NCI-H187 (cell line): ENCODE measurements at places on chromosomes 5 and 9.

GRCh38 chr5:149079883-149080282, 17.0 kb upstream of the SH3TC2 start:
- DNase-seq = no peak

GRCh38 chr5:135271533-135272310, 127.3 kb downstream of the MACROH2A1 start:
- no peak for DNase-seq

DNA sequence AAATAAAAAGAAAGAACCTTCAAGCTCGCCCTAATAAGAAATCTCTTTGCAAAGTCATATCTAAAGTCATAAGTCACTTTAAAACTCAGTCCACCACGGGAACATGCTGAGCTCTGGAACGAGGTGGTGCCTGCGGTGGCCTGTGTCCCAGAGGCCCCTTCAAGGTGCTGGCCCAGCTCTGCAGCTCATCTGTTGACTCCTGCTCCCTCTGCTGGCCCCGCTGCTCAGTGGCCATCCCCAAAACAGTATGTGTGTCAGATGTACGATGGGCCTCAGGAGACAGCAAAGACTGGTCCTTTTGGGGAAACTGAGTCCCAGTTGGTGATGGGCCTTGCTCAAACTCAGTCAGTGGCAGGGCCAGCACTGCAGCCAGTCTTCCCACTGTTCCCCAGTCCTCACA, 22.8 kb upstream of the FOXB2 start:
- DNase-seq = no peak

- no peak for DNase-seq
These were observed 29.5 kb downstream of the RAI14 start for GRCh38 chr5:34685485-34686165.

DNA sequence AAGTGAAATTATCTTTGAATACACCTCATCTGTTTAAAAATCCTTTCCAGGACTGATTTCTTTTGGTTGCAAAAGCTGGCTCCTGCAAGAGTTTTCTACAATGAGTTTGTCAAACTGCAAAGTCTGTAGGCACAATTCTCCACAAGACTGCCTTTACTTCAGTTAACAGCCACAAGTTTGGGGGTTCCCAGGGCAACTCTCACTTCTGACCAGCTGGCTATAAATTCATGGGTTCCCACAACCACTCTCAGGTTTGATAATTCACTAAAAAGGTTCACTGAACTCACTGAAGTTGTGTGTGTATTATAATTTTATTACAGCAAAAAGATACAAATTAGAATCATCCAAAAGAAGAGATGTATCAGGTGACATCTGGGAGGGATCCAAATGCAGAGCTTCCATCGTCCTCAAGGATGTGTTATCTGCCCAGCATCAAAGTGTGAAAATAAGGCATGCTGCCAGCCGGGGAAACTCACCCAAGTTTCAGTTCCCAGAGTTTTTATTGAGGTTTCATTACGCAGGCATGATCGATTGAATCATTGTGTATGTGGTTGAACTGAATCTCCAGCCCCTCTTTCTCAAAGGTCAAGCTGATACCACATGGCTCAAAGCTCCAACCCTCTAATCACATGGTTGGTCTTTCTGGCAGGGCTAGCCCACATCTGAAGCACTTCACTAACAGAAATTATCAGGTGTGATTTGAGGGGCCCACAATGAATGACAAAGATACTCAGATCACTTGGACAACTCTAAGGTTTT, 19.0 kb upstream of the PSIP1 start:
- DNase-seq = no peak

DNA sequence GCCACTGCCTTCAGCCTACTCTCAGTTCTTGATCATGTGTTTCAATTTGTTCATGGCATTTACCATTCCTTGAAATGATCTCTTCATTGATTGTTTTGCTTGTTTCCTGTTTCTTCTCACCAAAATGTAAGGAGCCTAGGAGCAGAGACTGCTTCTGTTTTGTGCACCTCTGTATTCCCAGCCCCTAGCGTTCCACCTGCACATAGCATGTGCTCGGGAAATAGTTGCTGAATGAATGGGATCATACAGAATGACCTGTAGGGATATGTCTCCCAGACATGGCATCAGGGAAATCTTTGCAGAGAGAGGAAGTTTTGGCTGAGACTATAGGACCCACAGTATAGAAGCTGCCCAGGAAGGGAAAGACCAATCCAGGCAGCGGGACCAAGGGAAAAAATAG, 6.2 kb upstream of the CERCAM start:
- no peak for DNase-seq

DNA sequence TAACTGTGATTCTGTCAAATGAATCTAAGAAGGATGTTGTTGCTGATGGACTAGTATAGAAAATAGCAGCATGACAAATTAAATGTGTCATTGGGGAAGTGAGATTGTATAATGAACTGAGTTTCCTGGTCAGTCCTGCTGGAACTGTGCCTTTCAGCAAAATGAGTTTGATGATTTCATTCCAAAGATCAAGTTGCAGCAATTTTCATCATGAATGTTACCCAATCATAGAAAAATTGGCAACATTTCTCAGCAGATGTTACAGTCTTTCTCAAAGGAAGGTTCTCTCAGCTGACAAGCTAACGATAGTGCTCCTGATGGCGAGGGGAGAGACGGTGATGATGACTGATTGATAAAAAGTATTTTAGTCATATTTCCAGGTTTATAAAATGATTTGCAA, 10.7 kb downstream of the PCDHAC2 start:
- DNase-seq = no peak

DNA sequence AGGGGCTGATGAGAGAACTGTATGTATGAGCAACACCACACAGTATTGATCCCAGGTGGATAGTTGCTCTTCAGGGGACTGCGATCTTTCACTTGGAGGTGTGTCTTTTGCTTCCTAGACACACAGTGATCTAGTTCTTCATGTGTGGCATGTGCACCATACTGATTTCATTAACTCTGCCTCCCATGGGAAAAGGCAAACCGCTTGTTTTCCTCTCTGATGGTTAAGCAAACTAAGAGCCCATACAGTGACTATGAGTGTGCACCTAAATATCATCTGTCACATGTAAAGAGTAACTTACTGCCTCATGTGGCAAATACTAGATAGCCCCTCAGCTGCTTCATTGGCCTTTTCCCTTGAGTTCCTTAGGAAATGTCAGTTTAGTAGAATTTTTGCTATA, 147.3 kb downstream of the TLE4 start:
- no peak for DNase-seq

DNA sequence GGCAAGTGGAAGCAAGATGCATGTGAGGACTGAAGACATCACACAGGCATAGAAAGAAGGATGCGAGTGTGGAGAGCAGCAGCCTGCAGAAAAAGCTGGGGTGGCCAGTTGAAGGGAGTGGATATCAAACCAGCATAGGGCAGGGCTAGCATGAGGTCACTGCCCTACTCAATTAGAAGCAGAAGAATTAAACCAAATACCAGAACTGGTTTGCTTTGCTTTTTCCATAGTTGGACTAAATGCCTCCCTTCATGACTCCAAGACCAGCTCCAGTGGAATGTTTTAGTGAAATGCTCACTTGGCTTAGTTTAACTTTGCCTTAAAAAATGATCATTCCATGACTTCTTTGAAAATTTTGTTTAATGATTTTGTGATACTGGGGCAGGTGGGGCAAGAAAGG, 45.8 kb downstream of the TMEM167A start:
- no peak for DNase-seq

- no peak for DNase-seq
These were observed 84.1 kb downstream of the FEM1C start for GRCh38 chr5:115460472-115460871.

- no peak for DNase-seq
These were observed 480.6 kb downstream of the NR2F1-AS1 start for GRCh38 chr5:93100428-93100827.

- no peak for DNase-seq
These were observed 117.1 kb downstream of the LHX2 start for GRCh38 chr9:124128568-124129166.

GRCh38 chr5:88746438-88746882, 136.5 kb downstream of the MEF2C start:
- DNase-seq = no peak

DNA sequence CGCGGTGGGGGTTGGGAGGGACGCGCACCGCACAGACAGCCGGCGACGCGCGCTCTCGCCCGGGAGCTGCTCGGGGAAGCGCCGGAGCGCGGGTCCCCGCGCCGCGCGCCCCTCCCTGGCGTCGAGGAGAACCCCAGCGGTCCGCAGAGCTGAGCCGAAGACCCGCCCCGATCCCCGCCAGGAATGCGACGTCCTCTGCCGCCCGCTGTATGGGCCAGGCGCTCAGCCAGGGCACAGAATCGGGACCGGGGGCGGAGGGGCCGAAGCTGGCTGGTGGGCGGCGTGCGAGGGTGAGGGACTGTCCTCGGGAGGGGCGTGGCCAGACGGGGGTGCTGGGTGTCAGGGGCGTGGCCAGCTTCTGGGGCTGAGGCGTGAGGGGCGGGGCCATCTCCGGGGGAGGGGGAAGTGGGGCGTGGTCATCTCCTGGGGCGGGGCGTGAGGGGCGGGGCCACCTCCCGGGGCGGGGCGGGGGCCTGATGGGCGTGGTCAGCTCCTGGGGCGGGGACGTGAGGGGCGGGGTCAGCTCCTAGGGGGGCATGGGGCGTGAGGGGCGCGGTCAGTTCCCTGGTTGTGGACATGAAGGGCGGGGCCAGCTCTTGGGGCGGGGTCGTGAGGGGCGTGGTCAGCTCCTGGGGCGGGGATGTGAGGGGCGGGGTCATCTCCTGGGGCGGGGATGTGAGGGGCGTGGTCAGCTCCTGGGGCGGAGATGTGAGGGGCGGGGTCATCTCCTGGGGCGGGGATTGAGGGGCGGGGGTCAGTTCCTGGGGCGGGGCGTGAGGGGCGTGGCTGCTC, 965 bp downstream of the PTGDS start:
- DNase-seq = no peak

DNA sequence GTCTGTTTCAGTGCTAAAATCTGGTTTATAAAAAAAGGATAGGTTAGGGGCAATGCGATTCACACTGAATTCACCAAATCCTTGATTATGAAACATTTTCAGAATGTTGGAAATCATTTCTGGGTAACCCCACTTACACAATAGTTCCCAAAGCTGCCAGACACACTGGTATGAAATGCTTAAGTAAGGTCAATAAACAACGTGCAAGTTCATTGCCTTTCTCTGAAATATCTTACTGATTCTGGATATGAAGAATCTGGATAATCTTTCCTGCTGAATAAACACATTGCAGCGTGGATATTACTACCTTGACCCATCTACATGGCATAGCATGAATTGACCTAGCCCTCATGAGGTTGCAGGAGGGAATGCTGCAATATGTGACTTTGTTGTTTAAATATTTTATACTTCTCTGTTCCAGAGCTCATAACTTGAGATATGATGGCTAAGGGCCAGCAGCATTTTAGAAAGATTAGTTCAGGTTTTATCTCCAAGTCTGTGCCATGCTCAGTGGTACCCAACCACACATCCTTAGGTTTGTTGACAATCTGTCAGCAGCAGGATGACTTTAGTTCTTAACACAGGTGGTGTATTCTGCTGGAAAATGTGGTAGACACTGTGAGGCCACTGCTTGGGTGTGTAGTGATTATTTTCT, 121.0 kb downstream of the NREP start:
- DNase-seq = no peak

GRCh38 chr9:121853617-121854395, 202.4 kb downstream of the DAB2IP start:
- no peak for DNase-seq

DNA sequence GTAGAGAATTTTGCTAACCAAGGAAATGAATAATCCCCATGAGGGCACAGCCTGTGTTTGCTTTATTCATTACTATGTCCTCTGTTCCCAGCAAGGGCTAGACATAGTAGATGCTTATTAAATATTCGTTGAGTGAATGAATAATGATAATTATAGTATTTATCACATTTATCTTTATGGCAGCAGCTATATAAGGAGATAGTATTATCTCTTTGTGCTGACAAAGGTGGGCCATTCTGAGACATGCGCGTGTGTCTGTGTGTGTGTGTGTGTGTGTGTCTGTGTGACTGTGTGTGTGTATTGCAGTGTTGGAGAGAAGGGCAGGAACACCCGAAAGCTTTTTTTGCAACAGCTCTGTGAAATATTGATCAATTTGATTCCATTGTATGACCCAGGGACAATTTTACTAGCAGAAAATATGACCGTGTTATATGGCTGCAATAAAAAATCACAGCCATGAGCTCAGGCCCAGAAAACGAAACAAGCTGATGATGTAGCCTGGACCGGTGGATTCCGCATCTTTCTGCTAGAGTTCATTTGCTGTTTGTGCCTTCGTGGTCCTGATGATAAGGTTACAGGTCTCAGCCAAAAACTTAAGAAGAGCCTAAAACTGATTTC, 39.8 kb downstream of the ZNF618 start:
- no peak for DNase-seq

- DNase-seq = no peak
These were observed 46.3 kb upstream of the TNFSF15 start for GRCh38 chr9:114852050-114852594.

DNA sequence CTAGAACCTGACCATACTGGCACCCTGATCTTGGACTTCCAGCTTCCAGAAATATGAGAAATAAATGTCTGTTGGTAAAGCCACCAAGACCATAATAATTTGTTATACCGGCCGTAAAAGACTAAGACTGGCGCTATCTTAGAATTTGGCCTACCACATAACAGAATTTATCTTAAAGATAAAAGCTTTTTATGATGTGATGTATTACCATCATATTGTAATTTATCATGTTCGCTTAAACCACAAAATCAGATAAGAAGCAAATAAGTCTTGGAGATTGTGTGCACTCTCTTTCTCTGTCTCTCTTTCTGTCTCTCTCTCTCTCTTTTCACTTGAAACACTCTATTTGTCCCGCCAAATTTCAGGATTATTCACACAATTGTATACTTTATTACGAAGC, 35.6 kb downstream of the FST start:
- DNase-seq = no peak

DNA sequence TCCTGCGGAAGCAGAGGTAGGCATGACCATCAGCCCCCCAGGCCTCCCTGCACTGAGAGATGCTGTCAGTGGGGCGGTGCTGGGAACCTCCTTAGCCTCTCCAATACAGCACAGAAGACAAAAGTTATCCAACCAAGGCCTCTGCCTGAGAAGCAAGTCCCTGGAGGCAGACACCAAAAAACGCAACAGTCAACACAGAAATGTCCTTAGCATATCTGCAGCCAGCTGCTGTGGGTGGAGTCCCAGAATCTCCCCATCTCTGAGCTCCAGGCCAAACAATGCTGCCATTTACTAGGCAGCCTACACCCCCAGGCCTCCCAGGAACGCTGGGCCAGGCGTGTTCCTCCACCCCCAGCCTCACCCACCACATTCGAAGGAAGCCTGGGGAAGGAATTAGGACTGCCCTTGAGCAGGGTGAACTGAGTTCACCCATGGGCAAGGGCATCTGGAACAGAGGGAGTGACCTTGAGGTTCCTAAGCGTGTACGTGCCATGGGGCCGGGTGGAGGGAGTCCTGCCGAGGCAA, 43.7 kb downstream of the STK10 start:
- DNase-seq = no peak

DNA sequence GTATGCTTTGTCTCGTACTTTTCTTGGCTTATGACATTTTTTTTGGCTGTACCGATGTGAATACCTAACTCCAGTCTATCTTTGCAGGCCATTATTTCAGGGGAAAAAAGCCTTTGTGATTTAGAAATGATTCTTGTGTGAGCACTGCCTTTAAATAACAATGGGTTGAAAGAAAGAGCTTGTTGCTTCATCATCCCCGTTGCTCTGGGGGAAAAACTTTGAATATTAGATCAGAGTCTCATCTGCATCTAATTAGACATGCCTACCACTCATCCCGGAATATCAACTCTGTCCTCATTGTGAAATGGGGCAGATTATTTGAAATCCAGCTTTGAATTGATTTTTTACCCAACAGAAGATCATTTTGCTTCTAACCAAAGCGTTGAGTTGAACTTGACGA, 13.5 kb downstream of the CXCL14 start:
- no peak for DNase-seq
